ENCODE measurements at places on chromosomes 4 and X.

GRCh38 chr4:76459291-76459723, 24.3 kb downstream of the SHROOM3 start:
- peaks cover 32% of the 10 kb centered on the region for H3K27me3 ChIP-seq
- no peak overlapping the region for H3K4me3 ChIP-seq
- DNase-seq = no peak
- no peaks in the 10 kb centered on the region for H3K4me1 ChIP-seq
- H3K27ac ChIP-seq = no peak overlapping the region

DNA sequence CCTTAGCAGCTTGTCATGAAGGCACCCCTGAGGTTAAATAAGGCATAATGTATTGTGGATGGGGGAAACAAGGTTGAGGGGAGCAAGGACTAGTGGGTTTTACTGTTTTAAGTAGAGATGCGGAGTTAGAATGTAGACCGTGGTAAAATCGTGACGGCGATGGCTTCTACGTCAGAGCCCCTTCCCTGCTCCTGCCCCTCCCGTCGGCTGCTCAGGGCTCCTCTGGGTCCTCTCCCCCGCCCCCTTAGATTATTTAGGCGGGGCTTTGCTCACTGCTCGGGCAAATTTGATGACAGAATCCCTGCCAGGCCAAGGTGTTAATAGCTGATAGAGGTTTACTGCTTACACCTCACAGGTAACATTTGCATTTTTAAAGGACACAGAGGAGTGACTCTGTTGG, 2.3 kb downstream of the FRMPD3 start:
- peaks cover 29% of the 10 kb centered on the region for H3K4me1 ChIP-seq
- no peaks in the 10 kb centered on the region for H3K27me3 ChIP-seq
- peaks cover 14% of the 10 kb centered on the region for H3K36me3 ChIP-seq

- DNase-seq = no peak
- H3K27ac ChIP-seq = no peak overlapping the region
- no peaks in the 10 kb centered on the region for H3K36me3 ChIP-seq
- no peaks in the 10 kb centered on the region for H3K4me1 ChIP-seq
- H3K4me3 ChIP-seq = no peak overlapping the region
Observed at GRCh38 chr4:188971125-188971524, 831.9 kb downstream of the TRIML1 start.

GRCh38 chr4:151674804-151675391, 85.9 kb downstream of the GATB start:
- no peaks in the 10 kb centered on the region for H3K36me3 ChIP-seq
- H3K4me3 ChIP-seq = no peak overlapping the region
- no peak overlapping the region for H3K27ac ChIP-seq
- DNase-seq = no peak

- no peaks in the 10 kb centered on the region for H3K36me3 ChIP-seq
- DNase-seq = no peak
- no peak overlapping the region for H3K4me3 ChIP-seq
- H3K4me1 ChIP-seq = no peaks in the 10 kb centered on the region
- no peak overlapping the region for H3K27ac ChIP-seq
Observed at GRCh38 chrX:95703696-95704095, 980.9 kb upstream of the DIAPH2 start.

GRCh38 chrX:134373736-134374135, 86.2 kb upstream of the HPRT1 start:
- peak overlapping the region; percentile 99 for H3K4me3 ChIP-seq
- no peaks in the 10 kb centered on the region for H3K27me3 ChIP-seq
- peaks cover 12% of the 10 kb centered on the region for H3K36me3 ChIP-seq
- peaks cover 14% of the 10 kb centered on the region for H3K4me1 ChIP-seq

DNA sequence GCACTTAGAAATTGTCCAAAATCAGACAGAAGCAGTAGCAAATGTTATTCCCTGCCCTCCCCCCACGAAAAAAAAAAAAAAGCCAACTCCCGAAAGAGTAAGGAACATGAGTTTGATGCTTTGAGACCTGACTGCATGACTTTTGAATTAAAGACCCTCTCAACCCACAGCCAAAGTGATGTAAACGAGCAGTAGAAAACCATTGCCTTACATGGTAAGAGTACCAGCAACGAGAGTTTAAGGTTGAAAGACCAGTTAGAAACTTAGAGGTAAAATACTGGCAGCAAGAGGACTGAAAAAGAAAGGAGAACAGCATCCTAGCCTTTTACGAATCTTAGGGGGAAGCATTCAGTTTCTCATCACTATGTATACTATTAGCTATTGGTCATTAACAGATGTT, 10.0 kb upstream of the ANXA10 start:
- no peaks in the 10 kb centered on the region for H3K27me3 ChIP-seq
- H3K4me1 ChIP-seq = no peaks in the 10 kb centered on the region
- no peak overlapping the region for H3K4me3 ChIP-seq
- DNase-seq = no peak

GRCh38 chr4:105022811-105023667, 123.6 kb upstream of the TET2 start:
- no peaks in the 10 kb centered on the region for H3K27me3 ChIP-seq
- DNase-seq = no peak
- no peaks in the 10 kb centered on the region for H3K4me1 ChIP-seq
- H3K36me3 ChIP-seq = no peaks in the 10 kb centered on the region
- no peak overlapping the region for H3K27ac ChIP-seq

DNA sequence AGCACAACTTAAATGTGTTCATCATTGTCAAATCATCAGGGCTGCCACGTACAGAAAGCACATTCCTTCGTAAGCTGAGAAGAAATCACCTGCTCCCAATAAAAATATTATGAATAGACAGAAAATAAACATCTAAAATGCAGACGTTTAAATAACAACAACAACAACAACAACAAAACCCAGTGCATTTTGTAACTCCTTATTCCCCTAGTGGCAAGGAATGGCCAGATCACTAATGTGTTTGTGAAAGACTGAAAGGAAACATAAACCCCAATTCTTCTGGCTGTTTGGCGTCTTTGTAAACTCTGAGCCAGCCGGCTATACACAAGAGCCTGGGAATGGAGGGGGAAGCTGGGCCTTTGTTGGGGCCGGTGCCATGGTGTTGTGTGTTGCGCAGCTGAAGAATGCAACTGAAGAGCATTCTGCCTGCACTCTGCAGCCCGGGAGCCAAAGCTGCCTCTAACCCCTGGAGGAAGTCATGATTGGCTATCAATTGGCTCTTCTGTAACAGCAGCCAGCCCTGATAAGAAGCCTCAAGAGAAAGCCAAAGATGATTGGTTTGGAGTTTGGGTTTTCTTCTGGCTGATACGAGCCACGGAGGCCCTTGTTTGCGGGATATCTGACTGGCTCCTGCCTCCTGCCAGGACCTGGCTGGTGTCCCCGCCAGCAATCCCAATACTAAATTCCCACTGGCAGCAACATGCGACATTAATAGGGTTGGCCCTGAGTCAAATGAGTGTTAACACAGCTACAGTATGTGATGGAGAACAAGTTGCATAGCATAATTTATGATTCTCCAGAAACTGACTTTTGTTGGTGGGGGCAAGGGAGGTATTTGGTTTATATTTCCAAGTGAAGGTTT, 89.7 kb upstream of the TFDP3 start:
- no peaks in the 10 kb centered on the region for H3K36me3 ChIP-seq
- DNase-seq = no peak
- no peak overlapping the region for H3K27ac ChIP-seq
- H3K4me3 ChIP-seq = no peak overlapping the region
- no peaks in the 10 kb centered on the region for H3K4me1 ChIP-seq

GRCh38 chr4:78057600-78058550, 752 bp downstream of the FRAS1 start:
- DNase-seq = no peak
- peaks cover 91% of the 10 kb centered on the region for H3K27me3 ChIP-seq
- H3K4me3 ChIP-seq = peak overlapping the region; percentile 76
- H3K4me1 ChIP-seq = peaks cover 27% of the 10 kb centered on the region
- peaks cover 5% of the 10 kb centered on the region for H3K36me3 ChIP-seq

DNA sequence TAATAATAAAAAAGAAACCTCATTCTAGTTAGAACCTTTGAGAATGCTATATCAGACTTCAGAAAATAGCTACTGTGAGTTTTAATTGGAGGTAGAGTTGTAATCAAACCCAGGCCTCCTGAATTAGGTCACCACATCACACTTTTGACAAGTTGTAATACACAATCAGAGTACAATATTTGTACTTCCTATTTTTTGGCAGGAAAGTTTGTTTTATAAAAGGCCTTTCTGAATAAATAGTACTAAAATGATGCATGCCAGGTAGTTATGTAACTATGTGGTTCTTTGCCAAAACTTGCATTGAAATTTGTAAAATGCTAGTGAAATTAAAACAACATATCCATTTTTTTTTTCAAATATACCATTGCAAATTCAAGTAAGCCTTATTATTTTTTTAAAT, 26.8 kb downstream of the ADH7 start:
- H3K4me1 ChIP-seq = peaks cover 6% of the 10 kb centered on the region
- no peak for DNase-seq

- DNase-seq = no peak
- no peak overlapping the region for H3K27ac ChIP-seq
- H3K4me1 ChIP-seq = no peaks in the 10 kb centered on the region
- no peak overlapping the region for H3K4me3 ChIP-seq
- H3K36me3 ChIP-seq = no peaks in the 10 kb centered on the region
Observed at GRCh38 chrX:115531818-115532403, 29.1 kb upstream of the PLS3 start.

GRCh38 chr4:92339676-92340075, 35.9 kb downstream of the GRID2 start:
- H3K4me3 ChIP-seq = no peak overlapping the region
- H3K27ac ChIP-seq = no peak overlapping the region
- DNase-seq = no peak
- no peaks in the 10 kb centered on the region for H3K4me1 ChIP-seq
- H3K27me3 ChIP-seq = no peaks in the 10 kb centered on the region

All from central memory CD8-positive, alpha-beta T cell (primary cell).